Immature natural killer cell (primary cell): ENCODE measurements at places on chromosomes 5 and 9.

GRCh38 chr5:179258001-179258921, 87.0 kb downstream of the ADAMTS2 start:
- DNase-seq, result no peak
- H3K4me1 ChIP-seq, result no peaks in the 10 kb centered on the region
- no peak overlapping the region for H3K4me3 ChIP-seq

GRCh38 chr9:77616191-77616590, 31.9 kb downstream of the GNA14 start:
- H3K4me1 ChIP-seq, result no peaks in the 10 kb centered on the region
- H3K4me3 ChIP-seq, result no peak overlapping the region
- no peaks in the 10 kb centered on the region for H3K27me3 ChIP-seq
- no peak overlapping the region for H3K27ac ChIP-seq

DNA sequence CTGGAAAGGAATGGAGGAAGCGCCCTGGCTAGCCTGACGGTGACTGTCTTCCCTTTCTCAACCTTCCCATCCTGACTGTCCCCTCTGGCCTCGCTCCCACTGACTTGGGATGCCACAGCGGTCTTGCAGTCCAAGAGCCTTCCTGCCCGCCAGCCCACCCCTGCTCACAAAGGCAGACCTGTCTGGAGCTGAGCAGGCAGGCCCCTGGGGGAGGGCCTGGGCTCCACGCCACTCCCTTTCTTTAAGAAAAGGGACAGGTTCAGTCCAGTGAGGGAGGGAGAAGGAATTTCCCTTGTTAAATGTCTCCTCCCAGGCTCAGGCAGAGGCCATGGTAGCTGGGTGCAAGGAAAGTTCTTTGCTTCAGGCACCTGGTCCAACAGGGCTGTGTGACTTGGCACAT, 18.1 kb downstream of the FGF1 start:
- no peak overlapping the region for H3K4me3 ChIP-seq
- no peak overlapping the region for H3K27ac ChIP-seq
- no peaks in the 10 kb centered on the region for H3K4me1 ChIP-seq
- H3K36me3 ChIP-seq, result no peaks in the 10 kb centered on the region
- DNase-seq, result no peak

GRCh38 chr5:172395483-172395882, 58.8 kb downstream of the SH3PXD2B start:
- no peak overlapping the region for H3K4me3 ChIP-seq
- H3K36me3 ChIP-seq, result no peaks in the 10 kb centered on the region
- no peak overlapping the region for H3K27ac ChIP-seq
- no peak for DNase-seq
- H3K27me3 ChIP-seq, result peaks cover 2% of the 10 kb centered on the region

GRCh38 chr5:110663525-110663924, 62.9 kb downstream of the TMEM232 start:
- DNase-seq, result no peak
- no peaks in the 10 kb centered on the region for H3K36me3 ChIP-seq
- H3K27ac ChIP-seq, result no peak overlapping the region
- H3K4me3 ChIP-seq, result no peak overlapping the region

- no peak overlapping the region for H3K27ac ChIP-seq
- H3K4me1 ChIP-seq, result no peaks in the 10 kb centered on the region
- no peak for DNase-seq
- peaks cover 4% of the 10 kb centered on the region for H3K27me3 ChIP-seq
- H3K36me3 ChIP-seq, result no peaks in the 10 kb centered on the region
- no peak overlapping the region for H3K4me3 ChIP-seq
Measured at GRCh38 chr5:170479484-170479883, 24.3 kb upstream of the KCNIP1 start.

- no peak for DNase-seq
- H3K4me3 ChIP-seq, result peak overlapping the region; percentile 8
- H3K27me3 ChIP-seq, result peaks cover 7% of the 10 kb centered on the region
- no peaks in the 10 kb centered on the region for H3K36me3 ChIP-seq
- peaks cover 16% of the 10 kb centered on the region for H3K4me1 ChIP-seq
- no peak overlapping the region for H3K27ac ChIP-seq
Measured at GRCh38 chr9:4237748-4238511, 61.9 kb downstream of the GLIS3 start.

GRCh38 chr9:96085491-96086143, 210.1 kb downstream of the ERCC6L2 start:
- H3K4me1 ChIP-seq, result peaks cover 18% of the 10 kb centered on the region
- peaks cover 18% of the 10 kb centered on the region for H3K27me3 ChIP-seq
- H3K27ac ChIP-seq, result no peak overlapping the region
- no peaks in the 10 kb centered on the region for H3K36me3 ChIP-seq
- no peak for DNase-seq

DNA sequence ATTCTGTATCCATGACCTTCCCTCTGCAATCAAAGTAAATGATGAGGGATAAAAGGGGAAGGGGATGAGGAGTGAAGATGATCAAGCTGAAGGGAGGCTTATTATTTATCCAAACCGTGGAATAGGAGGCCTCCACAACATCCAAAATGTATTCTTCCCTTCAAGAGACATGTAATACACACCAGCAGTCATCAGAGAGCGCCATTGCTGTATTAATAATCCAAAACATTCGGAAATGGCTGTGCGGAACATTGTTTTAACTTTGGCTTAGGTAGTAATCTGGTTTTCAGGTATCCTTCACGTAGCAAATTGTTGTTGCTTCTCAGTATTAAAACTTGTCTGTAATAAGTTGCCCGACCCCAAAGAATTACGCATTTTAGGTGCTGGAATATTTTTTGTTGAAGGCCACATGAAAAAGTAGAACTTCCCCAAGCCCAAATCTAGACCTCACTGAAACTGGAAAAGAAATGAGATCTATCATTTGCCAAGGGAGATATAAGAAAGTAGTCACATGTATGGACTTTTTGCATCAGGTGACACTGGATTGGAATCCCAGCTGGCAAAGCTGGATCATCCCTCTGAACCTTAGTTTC, 2.6 kb upstream of the BOD1 start:
- H3K27me3 ChIP-seq, result peaks cover 2% of the 10 kb centered on the region
- H3K27ac ChIP-seq, result no peak overlapping the region

DNA sequence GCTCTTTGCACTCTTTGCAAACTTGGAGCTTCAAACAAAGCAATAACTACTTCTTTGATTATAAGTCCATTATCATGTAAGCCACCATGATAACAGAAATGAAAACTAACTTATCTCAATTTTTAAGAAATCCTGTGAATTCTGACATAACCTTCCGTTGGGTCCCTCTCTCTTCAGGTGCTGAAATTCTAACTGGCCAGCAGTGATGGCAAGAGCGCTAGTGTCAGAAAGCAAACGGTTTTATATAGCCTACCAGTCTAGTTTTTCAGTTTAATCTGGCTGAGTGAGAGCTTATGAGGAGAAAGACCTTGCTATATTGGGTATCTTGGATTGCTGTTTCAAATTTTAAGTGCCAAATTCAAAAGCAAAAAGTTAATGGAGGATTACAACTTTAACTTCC, 13.4 kb downstream of the NFIB start:
- H3K27me3 ChIP-seq, result peaks cover 11% of the 10 kb centered on the region
- H3K4me3 ChIP-seq, result no peak overlapping the region
- no peak overlapping the region for H3K27ac ChIP-seq
- no peak for DNase-seq

DNA sequence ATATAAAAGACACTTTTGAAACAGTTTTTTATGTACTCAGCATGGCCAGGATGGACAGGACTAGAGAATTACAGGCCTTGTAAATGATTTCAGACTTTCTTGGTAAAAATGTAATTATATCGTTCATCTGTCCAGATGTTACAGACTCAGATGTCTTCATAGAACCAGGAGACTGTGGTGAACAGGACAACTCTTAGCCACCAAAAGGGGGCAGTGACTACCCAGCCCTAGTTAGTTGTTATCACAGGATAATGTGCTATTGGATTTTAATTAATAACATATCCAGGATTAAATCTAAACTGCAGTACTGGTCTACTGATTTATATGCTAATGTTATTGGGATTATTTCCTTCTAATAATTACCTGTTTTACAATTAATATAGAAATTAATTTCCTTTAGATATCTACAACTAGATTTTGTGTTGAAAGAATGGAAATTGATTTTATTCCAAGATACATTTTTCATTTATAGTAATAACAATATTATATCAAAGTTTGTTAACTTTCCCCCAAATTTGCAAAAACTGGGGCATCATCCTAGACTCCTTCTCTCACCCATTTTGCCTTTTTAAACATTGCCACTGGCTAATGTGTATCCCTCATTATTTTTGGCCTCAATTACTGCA, 99.4 kb downstream of the MTREX start:
- no peak overlapping the region for H3K4me3 ChIP-seq

GRCh38 chr5:6572825-6573380, 59.9 kb downstream of the NSUN2 start:
- no peaks in the 10 kb centered on the region for H3K27me3 ChIP-seq
- H3K27ac ChIP-seq, result no peak overlapping the region
- no peak overlapping the region for H3K4me3 ChIP-seq

- peaks cover 22% of the 10 kb centered on the region for H3K36me3 ChIP-seq
- peaks cover 17% of the 10 kb centered on the region for H3K4me1 ChIP-seq
- H3K4me3 ChIP-seq, result no peak overlapping the region
- H3K27ac ChIP-seq, result no peak overlapping the region
- H3K27me3 ChIP-seq, result no peaks in the 10 kb centered on the region
- no peak for DNase-seq
Measured at GRCh38 chr5:83097689-83098231, 20.4 kb downstream of the XRCC4 start.

DNA sequence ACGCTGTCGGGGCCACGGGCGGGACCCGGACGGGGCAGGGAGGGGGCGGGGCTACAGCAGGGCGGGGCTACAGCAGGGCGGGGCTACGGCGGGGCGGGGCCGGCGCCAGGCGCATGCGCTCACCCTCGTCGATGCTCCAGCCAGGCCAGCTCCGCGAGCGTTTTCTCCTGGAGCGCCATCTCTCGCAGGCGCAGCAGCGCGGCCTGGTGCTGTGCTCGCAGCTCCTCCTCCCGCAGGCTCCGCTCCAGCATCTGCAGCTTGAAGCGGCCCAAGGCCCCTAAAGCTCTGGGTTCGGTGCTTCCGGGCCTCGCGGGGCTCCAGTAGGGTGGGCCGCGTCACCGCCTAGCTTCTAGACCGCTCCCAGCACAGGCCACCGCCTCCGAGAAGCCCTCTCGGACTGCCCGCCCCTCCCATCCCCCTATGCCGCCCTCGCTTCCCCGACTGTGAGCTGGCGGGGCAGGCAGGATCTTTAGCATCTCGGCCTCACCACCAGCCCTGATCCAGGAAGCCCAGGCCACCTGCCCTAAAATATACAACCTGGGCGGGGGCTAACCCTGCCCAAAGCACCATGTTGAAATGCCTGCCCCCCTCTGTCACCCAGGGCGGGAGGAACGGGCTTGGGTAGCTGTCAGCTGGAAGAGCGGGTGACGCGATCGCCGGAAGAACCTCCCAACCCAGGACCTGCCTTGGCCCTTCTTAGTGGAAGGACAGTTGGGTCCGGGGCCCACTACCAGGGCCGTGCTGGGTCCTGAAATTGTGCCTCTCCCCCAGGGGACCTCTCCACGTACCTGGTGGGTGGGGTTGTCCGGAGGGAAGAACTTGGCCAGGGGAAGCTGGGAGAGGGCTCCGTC, 21.9 kb upstream of the QSOX2 start:
- peak; percentile 83 for DNase-seq
- H3K27me3 ChIP-seq, result no peaks in the 10 kb centered on the region
- H3K4me3 ChIP-seq, result peak overlapping the region; percentile 89
- H3K36me3 ChIP-seq, result no peaks in the 10 kb centered on the region
- peak overlapping the region; percentile 78 for H3K27ac ChIP-seq
- H3K4me1 ChIP-seq, result no peaks in the 10 kb centered on the region

DNA sequence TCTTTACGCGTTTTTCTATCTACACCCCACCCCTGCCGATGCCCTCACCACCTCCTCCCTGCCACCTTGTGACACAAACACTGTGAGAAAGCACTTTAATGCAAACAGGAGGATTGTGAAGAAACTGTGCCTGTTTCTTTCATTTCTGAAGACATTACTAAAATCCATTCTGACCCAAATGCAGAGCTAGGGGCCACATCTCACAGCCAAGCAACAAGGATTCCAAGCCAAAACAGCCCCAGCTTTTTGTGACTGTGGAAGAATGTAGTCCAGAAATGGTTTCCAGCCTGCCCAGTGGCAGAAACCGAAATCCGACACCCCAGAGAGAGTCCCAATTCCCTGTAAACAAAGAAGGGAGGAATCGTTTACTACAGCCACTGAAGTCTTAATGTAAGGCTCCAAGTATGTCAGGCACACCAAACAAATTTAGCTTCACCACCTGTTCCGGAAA, 190.9 kb downstream of the TTC39B start:
- peaks cover 10% of the 10 kb centered on the region for H3K27me3 ChIP-seq
- H3K36me3 ChIP-seq, result no peaks in the 10 kb centered on the region
- H3K4me1 ChIP-seq, result no peaks in the 10 kb centered on the region
- no peak overlapping the region for H3K27ac ChIP-seq

DNA sequence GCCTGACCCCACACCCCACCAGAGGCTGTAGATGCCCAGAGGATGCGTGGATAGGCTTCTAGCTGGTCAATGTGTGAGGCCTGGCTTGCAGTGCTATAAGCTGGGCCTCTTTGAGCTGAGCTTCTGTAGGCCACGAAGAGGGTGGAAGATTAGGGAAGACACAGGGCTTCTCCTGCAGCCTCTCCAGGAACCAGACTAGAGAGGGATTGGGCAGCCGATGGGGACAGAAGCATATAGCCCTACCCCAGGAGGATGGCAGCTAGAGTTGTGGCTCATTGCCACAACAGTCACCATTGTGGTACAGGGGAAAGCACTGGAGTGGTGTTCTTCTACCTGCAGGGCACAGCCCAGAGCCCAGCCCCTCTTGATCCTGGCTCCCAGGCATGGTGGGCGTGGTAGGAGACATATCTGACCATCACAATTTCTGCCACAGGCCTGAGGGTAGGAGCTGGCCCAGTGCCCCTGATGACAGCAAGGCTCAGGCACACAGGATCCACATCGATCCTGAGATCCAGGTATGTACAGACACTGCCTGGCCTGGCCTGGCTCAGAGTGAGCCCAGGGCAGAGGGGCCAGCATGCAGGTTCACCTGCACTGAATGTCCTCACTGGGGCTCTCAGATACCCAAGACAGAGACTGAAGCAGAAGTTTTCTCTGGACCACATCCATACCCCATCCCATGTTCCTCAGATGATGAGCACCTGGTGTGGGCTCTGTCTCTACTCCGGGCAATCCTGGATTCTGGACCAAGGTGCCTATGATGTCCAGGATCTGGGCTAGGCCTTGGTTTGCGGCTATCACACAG, 8.7 kb downstream of the PDLIM4 start:
- H3K27me3 ChIP-seq, result no peaks in the 10 kb centered on the region
- no peak overlapping the region for H3K4me3 ChIP-seq
- no peaks in the 10 kb centered on the region for H3K36me3 ChIP-seq
- H3K4me1 ChIP-seq, result peaks cover 1% of the 10 kb centered on the region
